OCI-M1 (cell line): ENCODE measurements at places on chromosomes 16 and 17.
A peak's percentile ranks its signal among the peaks of the same experiment; 100 is the strongest.

DNA sequence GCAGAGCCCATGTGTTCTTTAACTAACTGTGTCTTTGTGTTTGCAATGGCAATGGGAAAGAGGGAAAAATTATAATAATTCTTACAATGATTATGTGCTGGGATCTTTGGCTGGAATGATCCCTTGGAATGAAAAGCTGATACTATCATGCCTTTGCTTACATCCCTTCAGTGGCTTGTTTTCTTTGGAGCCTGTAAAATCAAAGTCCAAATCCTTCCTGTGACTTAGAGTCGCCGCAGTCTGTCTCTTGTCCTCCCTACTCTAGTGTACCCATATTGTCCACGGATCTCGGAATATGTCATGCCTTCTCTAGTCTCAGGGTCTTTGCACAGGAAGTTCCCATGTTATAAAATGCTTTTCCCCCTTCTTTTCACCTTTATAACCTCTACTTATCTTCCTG, 111.7 kb upstream of the MAF start:
- no peak for DNase-seq

DNA sequence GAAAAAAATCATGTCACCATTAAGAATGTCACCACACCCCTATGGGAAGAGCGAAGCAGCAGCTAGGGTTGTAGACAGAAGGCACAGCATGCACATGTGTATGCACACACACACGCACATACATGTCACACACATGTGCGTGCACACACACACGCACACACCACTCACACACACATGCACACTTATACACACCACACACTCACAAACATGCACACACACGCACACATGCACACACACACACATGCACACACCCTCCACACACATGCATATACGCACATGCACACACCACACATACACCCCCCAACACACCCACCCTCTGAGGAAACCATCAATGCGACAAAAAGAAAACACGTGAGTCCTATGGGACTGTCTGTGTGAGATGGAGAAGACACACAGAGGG, 205.4 kb downstream of the ENGASE start:
- DNase-seq: no peak

DNA sequence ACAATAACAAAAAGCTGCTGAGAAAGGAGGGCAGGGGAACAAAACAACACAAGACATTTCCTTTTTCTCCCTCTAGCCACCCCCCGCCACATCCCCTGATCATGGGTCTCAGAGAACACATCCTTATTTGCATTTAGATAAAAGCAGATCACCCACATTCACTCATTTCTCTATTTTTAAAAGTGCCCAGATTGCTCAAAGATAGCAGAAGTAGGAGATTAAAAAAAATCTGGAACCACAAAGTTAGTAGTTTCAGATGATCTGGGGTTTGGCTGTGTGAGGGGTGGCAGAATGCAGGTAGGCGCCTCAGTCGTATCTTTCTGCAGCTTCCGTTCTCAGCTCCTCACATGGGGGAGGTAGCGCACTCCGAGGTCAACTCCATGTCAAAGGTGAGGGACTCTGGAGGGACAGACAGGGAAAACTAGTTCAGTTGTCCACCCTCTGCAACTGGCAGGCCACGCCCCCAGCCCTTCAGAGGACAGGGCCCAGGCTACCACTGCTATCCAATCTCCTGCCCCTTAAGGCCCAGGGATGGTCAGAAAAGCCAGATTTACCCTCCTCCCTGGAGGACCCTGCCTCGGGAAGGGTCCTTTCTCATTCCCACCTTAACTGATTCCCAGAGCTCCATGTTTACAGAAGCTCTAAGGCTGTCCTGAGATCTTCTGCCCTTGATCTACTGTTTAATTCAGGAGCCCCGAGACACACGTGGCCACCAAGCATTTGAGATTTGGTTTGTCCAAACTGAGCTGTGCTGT, 27.3 kb downstream of the STAT5A start:
- DNase-seq: peak; percentile 62

DNA sequence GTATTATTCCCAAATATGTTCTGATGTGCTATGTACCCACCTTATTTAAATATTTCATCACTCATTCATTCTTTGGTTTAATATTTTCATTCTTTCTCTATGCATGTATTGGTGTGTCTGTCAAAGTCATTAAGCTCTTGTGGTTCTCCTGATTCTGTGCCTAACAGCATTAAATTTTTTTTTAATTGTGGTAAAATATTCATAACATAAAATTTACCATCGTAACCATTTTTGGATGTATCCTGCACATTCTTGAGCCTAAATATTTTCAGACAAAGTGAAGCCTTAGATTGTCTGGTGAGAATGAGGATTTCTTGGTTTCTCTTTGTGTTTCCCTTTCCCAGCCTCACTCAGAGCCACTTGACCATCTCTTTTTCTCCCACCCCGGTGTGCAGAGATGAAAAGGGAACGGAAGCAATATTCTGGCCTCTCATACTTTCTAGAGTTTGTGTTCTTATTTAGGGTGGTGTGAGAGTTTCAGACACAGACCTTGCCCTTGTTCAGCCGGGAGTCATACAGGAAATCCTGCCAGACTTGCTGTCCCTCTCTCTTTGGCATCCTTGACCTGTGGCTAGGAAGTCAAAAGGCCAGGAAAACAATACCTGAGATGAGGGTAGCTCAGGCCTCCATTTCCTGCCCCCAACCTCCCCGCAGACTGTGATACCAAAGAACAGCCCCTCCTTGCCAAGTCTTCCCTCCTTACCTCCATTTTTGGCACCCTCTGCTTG, 4.9 kb downstream of the CCL5 start:
- no peak for DNase-seq

DNA sequence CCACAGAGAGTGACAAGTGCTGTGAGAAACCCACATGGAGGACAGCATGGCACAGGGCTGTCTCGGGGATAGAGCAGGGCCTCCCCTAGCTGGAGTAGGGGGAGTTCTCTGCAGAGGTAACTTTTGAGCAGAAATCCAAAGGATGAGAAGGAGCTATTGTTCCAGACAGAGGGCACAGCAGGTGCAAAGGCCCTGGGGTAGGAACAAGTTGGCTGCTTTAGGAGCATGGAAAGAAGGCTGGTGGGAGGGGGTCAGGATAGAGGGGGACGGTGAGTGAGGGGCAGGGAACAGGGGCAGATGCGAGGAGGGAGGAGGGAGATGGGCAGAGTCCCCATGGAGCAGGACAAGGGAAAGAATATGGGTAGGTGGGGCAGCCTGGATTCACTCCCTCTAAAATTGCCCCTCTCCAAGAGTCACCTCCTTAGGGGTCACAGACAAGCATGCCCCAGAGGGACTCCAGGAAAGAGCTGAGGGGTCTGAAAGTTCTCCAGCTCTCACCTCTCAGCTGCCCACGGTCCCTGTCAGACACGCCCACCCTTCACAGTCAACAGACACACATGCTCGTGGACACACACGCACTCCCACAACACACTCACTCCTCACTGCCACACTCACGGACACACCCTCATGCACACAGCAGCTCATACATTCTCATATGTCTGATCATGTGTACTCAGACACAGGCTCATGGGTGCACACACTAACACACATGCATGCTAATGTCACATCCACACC, 110.7 kb downstream of the LITAF start:
- DNase-seq: no peak

- no peak for DNase-seq
Measured at GRCh38 chr17:74568106-74568873, 981 bp upstream of the CD300H start.

DNA sequence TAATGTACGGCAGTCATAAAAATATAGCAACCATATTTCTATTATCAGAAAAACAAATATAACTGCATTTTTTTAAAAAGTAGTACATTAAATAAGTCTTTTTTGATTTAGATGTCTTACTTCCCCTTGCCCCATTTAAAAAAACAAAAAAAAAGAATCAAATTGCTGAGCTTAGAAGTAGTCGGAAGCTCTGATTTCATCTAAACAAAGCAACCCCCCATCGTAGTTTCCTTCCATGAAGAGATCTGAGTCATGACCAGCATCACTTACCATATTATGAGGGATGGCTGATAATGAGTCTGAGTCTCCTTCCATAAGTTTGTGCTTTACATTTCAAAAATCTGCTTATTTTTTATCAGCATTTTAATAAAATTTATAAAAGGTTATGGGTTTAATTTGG, 86.2 kb downstream of the ITFG1 start:
- no peak for DNase-seq

DNA sequence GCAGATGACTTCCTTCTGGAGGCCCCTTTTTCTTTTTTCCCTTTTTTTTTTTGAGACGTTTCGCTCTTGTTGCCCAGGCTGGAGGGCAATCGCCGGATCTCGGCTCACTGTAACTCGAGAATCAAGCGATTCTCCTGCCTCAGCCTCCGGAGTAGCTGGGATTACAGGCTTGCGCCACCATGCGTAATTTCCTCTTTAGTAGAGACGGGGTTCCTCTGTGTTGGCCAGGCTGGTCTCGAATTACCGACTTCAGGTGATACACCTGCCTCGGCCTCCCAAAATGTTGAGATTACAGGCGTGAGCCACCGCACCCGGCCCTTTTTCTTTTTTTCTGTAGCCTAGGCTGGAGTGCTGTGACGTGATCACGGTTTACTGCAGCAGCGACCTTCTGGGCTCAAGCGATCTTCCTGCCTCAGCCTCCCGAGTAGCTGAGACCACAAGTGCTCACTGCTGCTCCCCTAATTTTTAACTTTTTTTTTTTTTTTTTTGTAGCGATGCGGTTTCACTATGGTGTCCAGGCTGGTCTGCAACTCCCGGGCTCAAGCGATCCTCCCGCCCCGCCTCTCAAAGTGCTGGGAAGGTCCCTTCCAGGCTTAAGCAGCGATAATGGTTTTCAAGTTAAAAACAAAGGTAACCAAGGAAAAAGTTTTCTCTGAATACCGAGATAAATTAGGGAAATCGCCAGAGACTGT, 956 bp upstream of the IST1 start:
- DNase-seq: peak; percentile 80

- no peak for DNase-seq
Measured at GRCh38 chr17:6676802-6677157, 25.2 kb downstream of the C17orf100 start.

DNA sequence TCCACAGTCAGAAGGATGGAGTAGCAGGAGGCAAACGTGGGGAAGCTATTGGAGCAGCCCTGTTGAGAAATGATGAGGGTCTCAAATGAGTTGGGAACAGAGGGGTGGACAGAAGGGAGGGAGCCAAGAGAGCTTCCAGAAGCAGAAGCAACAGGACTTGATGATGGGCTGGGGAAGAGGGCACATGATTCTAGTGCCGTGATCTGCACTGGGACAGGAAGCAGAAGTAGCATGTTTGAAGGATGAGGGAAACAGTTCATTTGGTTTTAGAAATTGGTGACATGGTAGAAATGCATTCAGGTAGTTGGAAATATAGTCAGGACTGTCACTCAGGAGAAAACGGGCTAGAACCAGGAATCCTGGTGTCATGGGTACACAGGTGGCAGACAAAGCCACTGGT, 19.4 kb downstream of the EMP2 start:
- no peak for DNase-seq

GRCh38 chr16:10256784-10257641, 74.8 kb upstream of the GRIN2A start:
- peak; percentile 62 for DNase-seq

- no peak for DNase-seq
Measured at GRCh38 chr17:50440172-50440837, 14.3 kb downstream of the ACSF2 start.

DNA sequence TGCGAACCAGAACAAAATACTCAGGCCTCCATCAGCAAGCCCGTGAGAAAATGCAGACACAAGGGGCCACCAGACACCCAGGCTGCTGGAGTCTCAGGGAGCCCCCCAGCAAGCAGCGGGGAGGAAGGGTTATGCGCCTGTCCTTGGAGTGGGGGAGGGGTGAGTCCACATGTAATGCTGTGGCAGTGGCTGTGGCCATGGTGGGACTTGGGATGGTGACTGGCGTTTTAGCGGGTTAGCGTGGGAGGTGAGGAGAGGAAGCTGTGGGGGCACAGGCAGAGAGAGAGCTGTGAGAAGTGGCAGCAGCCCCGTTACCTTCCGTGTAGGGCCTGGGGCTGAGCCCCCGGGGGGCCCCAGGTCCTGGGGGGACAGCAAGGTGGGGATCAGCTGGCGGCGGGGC, 58.3 kb downstream of the SRCIN1 start:
- DNase-seq: no peak

DNA sequence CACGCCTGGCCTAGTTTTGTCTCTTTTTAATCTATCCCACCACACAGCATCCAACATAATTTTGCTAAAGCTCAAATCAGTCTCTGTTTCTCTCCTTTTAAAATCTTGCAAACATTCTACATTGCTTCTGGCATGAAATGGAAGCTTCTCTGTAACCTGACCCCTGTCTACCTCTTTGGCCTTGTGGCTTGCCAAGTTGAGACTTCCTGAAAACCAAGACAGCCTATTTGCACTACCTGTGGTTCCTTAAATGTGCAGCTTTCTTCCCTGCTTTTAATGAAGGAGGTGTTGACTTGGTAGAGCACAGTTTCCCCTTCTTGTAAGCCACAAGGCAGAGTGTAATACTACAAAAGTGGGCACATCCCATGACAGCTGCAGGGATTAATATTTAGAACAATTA, 6.0 kb upstream of the CCL3 start:
- peak; percentile 10 for DNase-seq

- no peak for DNase-seq
Measured at GRCh38 chr16:54473226-54473993, 186.8 kb upstream of the IRX3 start.

GRCh38 chr17:48439875-48440505, 10.0 kb upstream of the SKAP1 start:
- DNase-seq: peak; percentile 57

GRCh38 chr17:51486091-51486490, 225.7 kb downstream of the UTP18 start:
- no peak for DNase-seq

GRCh38 chr17:46764709-46765401, 53.6 kb downstream of the WNT3 start:
- DNase-seq: no peak

DNA sequence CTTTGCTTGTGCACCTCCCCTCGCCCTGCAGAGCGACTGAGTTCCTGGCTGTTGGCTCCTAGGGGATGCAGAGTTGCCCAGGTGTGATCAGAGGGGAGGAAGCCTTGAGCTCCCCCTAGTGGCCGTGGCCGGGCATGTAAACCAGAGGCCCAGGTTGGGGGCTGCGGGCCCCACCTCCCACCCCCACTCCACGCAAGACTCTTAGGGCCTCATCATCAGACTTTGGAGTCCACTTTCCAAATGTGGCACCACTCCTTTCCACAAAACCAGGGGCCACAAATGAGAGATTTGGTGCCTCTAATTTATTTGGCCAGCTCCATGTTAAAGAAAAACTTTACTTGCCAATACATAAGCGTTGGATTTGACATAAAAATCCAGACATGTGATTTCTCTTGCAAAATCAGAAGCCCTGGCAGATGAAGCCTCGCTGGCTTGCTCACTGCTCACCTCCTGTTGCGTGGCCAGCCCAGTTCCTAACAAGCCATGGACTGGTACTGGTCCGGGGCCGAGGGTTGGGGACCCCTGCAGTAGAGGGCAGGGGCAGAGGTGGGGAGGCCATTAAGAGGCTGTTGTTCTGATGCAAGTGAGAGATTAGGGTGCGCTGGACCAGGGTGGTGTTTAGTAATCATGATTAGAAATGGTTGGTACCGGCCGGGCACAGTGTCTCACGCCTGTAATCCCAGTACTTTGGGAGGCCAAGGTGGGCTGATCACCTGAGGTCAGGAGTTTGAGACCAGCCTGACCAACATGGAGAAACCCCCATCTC, 28.7 kb upstream of the GAS7 start:
- peak; percentile 11 for DNase-seq

GRCh38 chr16:84677017-84677803, 22.6 kb upstream of the USP10 start:
- no peak for DNase-seq

- no peak for DNase-seq
Measured at GRCh38 chr16:73054498-73054812, 6.5 kb upstream of the ZFHX3 start.
